Peyer's patch (tissue), 4 donors: ENCODE measurements at places on chromosomes 1 and 21. TPM values are rescaled to one million over a fixed set of nuclear protein-coding genes. Genes with fewer than 3 reads are reported as not detected.
A peak's percentile ranks its signal among the peaks of the same experiment; 100 is the strongest.

The APH1A gene
- total RNA-seq = 92.8 TPM

The TFF3 gene
- total RNA-seq = 516 TPM

The INTS3 gene
- total RNA-seq = 44.5 TPM

The ZNF683 gene
- not detected for total RNA-seq

GRCh38 chr1:112904831-112905261 lies 51.1 kb downstream of the SLC16A1 start:
- DNase-seq = no peak
- no peaks in the 10 kb centered on the region for H3K4me1 ChIP-seq

DNA sequence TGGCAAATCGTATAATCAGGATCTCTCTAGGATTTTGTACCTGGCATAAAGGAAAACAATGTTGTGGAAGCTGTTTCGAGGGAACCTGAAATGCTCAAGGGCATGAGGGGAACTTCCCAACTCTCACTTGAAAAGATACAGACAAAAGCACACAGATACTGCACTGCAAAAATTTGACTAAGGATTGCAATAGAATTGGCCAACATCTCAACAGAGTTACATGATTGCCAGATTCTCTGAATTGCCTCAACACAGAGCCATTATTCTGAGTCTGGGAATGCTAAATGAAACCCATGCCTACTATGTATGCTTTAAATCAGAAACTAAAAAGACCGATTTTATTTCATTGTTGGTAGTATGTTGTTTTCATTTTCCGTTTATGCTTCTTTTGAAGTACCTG lies 16.0 kb downstream of the KRTAP19-8 start:
- H3K36me3 ChIP-seq = no peaks in the 10 kb centered on the region
- no peaks in the 10 kb centered on the region for H3K27me3 ChIP-seq
- no peaks in the 10 kb centered on the region for H3K4me1 ChIP-seq
- no peak for DNase-seq

DNA sequence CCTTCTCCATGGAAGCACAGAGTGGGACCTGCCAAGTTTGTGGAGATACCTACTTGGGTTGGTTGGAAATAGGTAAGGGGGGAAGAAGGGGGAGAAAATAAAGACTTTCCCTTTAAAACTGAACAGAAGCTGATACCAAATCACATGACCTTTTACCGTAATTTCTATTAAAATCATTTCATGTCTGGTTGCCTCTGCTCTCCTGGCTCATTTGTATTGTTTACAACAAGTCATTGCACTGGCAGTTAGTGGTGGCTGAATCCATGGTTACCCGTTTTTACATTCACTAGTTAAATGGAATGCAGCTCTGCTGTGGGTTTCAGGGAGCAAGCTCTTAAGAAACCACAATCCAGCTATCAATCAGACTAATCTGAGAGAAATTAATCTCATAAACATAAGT lies 353.7 kb upstream of the ESRRG start:
- H3K36me3 ChIP-seq = no peaks in the 10 kb centered on the region
- H3K4me3 ChIP-seq = no peak overlapping the region
- no peak overlapping the region for H3K27ac ChIP-seq
- no peaks in the 10 kb centered on the region for H3K4me1 ChIP-seq

DNA sequence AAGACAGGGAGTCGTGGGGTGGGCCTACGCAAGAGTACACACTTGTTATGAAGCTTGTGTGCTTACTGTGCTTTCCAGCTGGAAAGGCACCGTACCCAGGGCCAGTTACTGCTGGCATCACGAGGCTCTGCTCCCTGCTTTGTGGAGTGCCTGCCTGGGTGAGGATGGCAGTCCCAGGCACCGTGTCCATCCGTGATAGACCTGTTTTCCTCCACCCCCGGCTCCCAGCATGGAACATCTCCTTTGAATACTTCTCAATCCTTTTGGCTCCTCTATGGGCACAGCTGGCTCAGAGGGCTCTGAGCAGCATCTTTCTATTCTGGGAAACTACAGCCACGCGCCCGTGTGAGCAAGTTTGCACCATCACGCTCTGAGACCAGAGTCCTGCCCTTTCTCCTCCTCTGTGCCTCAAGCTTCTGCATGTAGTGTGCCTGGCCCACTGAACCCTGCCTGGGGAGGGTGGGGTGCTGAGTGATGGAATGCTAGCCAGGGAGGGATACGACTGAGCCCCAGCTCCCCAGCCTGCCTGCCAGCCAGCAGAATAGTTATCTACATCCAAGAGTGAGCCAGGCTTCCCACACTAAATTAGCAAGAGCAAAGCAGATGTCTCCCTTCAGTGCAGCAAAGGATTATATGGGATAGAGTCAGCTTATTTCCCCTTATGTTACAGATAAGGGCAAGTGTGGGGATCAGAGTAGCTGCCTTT lies 7.1 kb upstream of the TNR start:
- no peak for DNase-seq
- H3K36me3 ChIP-seq = no peaks in the 10 kb centered on the region
- no peak overlapping the region for H3K27ac ChIP-seq
- no peak overlapping the region for H3K4me3 ChIP-seq
- H3K27me3 ChIP-seq = no peaks in the 10 kb centered on the region

- no peaks in the 10 kb centered on the region for H3K36me3 ChIP-seq
- H3K4me1 ChIP-seq = no peaks in the 10 kb centered on the region
- no peak overlapping the region for H3K27ac ChIP-seq
Measured at GRCh38 chr1:205693421-205693991, 13.2 kb upstream of the SLC45A3 start.

DNA sequence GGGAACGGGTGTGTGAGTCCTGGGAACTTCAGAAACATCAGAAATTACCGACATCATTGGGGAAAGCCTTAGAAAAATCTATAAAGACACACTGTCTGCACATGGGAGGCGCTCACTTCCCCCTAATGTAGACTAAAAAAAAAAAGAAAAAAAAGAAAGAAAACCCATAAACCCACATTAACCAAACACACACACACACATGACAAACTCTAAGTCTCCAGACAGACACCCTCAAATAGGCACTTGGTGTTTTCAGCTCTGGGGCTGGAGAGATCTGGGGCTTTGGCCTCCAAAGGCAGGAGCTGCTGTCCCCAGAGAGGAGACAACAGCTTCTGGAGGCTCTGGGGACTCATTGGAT lies 13.2 kb upstream of the SDHB start:
- H3K27me3 ChIP-seq = no peaks in the 10 kb centered on the region
- no peaks in the 10 kb centered on the region for H3K36me3 ChIP-seq
- no peak overlapping the region for H3K4me3 ChIP-seq
- no peaks in the 10 kb centered on the region for H3K4me1 ChIP-seq
- no peak for DNase-seq

DNA sequence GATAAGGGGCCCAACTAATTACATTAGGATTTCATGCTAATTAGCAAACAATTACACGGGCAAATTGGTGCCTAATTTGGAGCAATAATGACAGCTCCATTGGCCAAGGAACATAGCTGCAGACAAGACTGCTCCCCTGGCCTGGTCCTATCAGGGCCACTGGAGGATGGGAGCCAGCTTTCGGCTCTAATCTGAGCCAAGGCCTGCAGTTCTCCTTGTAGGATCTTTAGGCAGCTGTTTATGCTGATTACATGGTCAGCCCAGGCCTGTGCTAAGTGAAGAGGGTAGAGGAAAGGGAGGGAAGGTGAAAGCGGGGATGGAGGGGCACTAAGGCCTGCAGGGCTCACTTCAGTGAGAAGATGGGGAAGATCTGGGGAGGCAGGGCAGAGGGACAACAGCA lies 12.4 kb upstream of the ADGRB2 start:
- H3K4me1 ChIP-seq = peaks cover 15% of the 10 kb centered on the region
- no peak for DNase-seq
- peaks cover 22% of the 10 kb centered on the region for H3K27me3 ChIP-seq
- H3K4me3 ChIP-seq = no peak overlapping the region
- H3K27ac ChIP-seq = no peak overlapping the region
- H3K36me3 ChIP-seq = no peaks in the 10 kb centered on the region

DNA sequence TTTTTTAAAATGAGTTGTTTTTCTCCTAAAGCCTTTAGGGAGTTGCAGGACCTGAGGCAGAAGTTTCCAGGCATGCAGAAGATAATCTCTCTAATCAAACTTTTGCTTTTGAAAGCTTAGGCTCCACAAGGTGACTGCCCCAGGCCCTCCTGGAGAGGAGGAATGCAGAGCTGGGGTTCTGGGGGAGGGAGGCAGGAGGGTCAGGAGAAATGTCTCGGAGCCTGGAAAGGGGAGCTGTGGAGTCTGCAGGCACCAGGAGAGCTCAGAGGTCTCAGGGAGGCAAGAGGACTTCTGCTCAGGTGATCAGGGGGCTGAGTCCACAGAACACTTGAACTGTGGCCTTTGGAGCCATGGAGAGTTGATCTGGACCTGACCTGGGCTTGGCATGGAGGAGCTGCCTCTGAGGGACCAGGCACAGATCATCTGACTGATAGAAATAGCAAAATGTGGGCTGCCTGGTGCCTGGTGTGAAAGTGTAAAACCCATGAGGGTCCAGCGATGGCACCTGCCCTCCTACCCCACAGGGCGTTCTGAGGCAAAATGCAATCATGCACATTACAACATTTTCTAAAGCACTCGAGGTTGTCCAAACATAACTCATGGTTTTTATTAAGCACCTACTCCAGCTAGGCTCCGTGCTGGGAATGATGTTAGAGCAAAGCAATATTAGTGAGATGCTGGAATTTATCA lies 10.0 kb upstream of the ABCG1 start:
- H3K4me1 ChIP-seq = no peaks in the 10 kb centered on the region
- no peaks in the 10 kb centered on the region for H3K36me3 ChIP-seq
- H3K27ac ChIP-seq = no peak overlapping the region
- no peaks in the 10 kb centered on the region for H3K27me3 ChIP-seq
- DNase-seq = no peak

DNA sequence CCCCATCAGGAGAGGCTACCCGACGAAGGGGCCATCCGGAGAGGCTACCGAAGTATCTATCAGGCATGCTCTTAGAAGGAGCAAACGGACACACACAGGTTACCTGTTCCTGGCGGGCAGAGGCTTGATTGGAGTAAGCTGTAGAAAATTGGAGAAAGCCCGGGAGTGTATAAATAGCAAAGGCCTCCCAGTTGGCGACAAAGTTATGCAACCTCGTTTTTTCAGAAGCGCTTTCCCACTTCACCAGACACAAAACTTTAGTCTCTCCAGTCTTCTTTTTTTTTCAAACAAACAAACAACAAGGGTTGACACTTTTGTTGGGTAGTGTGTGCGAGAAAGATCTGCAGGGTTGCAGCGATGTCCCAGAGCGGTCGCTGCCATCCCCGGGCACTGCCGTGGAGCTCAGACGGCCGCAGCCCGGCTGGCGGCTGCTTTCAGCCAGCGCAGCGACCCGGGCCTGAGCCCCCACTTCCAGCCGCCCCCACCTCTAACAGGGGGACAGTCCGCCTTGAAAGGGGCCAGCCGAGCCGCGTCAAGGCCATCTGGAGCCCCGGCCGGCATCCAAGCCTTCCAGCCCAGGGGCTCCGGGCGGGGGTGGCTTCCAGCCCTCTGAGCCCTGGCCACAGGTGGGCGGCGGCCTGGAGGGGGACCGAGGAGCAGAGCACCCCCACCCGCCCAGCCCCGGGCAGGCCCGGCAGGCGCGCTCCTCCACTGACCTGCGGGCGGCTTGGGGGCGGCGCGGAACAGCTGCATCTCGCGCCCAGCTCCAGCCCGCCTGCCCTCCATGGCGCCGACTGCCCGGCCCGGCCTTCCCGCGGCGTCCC lies 616 bp downstream of the MCOLN3 start:
- H3K27me3 ChIP-seq = peaks cover 11% of the 10 kb centered on the region
- H3K4me1 ChIP-seq = no peaks in the 10 kb centered on the region
- DNase-seq = peak; percentile 50
- no peak overlapping the region for H3K27ac ChIP-seq

DNA sequence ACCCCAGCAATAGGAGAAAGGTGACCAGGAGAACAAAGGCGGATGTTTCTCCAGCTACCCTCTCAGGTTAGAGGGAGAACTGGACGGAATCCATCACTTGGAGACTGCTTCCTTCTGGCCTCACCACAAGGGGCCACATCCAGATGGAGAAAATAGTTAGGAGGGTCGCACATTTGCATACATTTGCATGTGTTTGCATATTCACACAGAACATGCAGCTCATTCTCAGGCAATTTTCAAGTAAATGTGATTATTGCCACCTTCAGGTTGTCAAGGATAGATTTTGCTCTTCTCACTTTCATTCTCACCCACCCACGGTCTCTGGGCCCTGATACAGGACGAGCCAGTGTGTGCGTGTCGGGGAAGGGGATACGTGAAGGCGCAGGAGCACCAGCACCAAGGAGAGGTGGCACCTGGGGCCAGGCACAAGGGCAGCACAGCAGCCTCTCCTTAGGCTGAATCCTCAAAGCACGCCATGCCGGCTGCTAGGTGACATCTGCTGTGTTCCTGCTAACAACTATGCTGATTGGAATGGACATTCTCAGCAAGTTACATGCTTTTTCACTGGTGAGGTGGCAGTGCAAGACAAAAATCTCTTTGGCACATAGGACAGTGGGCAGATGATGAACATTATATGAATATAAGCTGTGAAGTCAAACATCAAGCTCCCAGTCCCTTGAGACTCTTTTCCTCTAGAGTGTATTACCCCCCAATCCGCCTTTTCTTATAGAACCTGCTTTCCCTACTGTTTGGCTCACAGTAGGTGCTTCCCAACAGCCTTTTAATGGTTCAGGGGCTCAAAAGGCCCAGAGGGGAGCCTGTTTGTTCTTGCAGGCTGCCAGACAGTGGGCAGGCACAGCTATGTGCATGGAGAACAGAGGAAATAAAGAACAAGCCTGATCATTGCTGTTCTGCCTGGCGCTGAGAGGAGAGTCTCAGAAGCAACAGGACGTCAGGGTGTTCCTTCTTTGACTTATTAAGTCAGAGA lies 14.3 kb downstream of the ACKR1 start:
- H3K27me3 ChIP-seq = no peaks in the 10 kb centered on the region
- H3K4me1 ChIP-seq = no peaks in the 10 kb centered on the region
- no peak for DNase-seq
- H3K27ac ChIP-seq = no peak overlapping the region

- H3K4me3 ChIP-seq = no peak overlapping the region
- DNase-seq = no peak
- no peaks in the 10 kb centered on the region for H3K36me3 ChIP-seq
- no peaks in the 10 kb centered on the region for H3K27me3 ChIP-seq
- no peak overlapping the region for H3K27ac ChIP-seq
Measured at GRCh38 chr1:59565611-59566410, 248.9 kb upstream of the HOOK1 start.

GRCh38 chr21:30491963-30492428 lies at the start of gene KRTAP19-3:
Gene KRTAP19-3 (minus strand): TSS chr21:30492013. CDS start chr21:30491957, 56 bp downstream.
- H3K27me3 ChIP-seq = no peaks in the 10 kb centered on the region
- H3K27ac ChIP-seq = no peak within 1 kb of the TSS
- H3K4me3 ChIP-seq = no peak within 1 kb of the TSS
- no peaks in the 10 kb centered on the region for H3K4me1 ChIP-seq
- H3K36me3 ChIP-seq = no peaks in the 10 kb centered on the region
- DNase-seq = no peak

- peak; percentile 90 for DNase-seq
- H3K4me1 ChIP-seq = no peaks in the 10 kb centered on the region
- no peak overlapping the region for H3K27ac ChIP-seq
- no peaks in the 10 kb centered on the region for H3K27me3 ChIP-seq
- no peaks in the 10 kb centered on the region for H3K36me3 ChIP-seq
- no peak overlapping the region for H3K4me3 ChIP-seq
Measured at GRCh38 chr1:31593770-31594632, 17.7 kb downstream of the TINAGL1 start.

- DNase-seq = no peak
- H3K4me3 ChIP-seq = no peak overlapping the region
- no peaks in the 10 kb centered on the region for H3K36me3 ChIP-seq
- H3K4me1 ChIP-seq = no peaks in the 10 kb centered on the region
- H3K27me3 ChIP-seq = no peaks in the 10 kb centered on the region
Measured at GRCh38 chr1:30693822-30694221, 29.6 kb downstream of the MATN1 start.

GRCh38 chr1:156075162-156075561 lies 7.1 kb downstream of the MEX3A start:
- no peak overlapping the region for H3K4me3 ChIP-seq
- peaks cover 5% of the 10 kb centered on the region for H3K36me3 ChIP-seq
